Memory B cell (primary cell): ENCODE measurements at places on chromosomes 13 and 19.
A peak's percentile ranks its signal among the peaks of the same experiment; 100 is the strongest.

GRCh38 chr19:27742041-27742440, 1470.9 kb downstream of the UQCRFS1 start:
- no peak for DNase-seq

GRCh38 chr19:47179653-47180310, 49.1 kb downstream of the SAE1 start:
- no peak for DNase-seq

DNA sequence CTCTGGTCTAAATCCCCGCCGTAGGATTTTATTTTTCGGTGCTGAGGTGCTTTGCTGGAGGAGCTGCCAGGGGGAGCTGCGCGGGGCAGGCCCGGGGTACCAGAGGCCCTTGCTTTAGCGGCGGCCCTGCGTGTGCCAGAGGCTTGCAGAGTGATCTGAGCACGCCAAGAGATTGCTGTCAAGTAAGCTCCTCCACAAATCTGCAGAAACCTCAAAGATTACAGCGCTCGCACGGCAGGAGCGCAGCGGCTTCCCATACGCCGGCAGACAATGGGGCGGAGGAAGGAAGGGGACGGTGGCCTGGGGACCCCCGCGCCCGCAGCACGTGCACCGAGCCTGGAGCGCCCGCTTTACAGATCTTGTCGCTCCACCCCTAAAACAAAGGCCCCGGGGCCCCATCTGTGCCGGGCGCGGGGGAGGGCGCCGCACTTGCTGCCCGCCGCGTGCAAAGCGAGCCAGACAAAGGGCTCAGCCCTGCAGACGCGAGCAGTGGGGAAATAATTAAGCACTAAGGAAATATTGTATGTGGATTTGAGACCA, 9.1 kb upstream of the C19orf12 start:
- DNase-seq: no peak

DNA sequence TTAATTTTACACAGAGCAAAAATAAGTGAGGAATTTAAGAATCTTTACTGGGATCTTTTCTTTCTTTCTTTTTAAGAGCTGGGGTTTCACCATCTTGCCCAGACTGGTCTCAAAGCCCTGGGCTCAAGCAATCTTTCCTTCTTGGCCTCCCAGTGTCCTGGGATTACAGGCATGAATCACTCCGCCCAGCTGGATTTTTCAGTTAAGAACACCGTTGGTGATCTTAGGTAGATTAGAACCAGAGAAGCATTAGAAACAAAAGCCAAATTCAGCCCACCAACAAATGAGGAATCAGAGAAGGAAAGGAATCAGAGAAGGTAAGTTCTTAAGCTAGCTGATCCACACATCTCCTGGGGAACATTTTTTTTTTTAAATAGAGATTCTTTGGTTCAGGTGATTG, 34.2 kb downstream of the EPSTI1 start:
- no peak for DNase-seq

GRCh38 chr13:97308735-97309429, 86.7 kb downstream of the MBNL2 start:
- no peak for DNase-seq

GRCh38 chr13:33543631-33544265, 258.2 kb upstream of the STARD13 start:
- no peak for DNase-seq

GRCh38 chr13:112580211-112580610, 7.7 kb downstream of the TUBGCP3 start:
- no peak for DNase-seq

DNA sequence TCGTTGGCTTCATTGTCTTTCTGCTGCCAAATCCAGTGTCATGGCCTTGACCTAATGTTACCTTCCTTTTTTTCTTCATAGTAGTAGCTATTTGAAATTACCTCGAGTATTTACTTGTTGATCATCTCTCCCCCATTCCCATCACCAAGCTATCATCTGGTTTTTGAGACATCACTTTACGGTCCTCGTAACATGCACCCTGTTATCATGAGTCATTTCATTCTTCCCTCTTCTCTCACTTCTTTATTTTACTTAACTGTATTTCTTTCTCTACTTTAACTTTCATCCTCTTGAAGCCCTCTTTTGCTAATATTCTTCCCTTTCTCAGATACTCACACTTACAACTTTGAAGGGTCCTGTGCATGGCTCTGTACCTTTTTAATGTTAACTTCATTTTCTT, 31.8 kb downstream of the TPP2 start:
- DNase-seq: no peak

DNA sequence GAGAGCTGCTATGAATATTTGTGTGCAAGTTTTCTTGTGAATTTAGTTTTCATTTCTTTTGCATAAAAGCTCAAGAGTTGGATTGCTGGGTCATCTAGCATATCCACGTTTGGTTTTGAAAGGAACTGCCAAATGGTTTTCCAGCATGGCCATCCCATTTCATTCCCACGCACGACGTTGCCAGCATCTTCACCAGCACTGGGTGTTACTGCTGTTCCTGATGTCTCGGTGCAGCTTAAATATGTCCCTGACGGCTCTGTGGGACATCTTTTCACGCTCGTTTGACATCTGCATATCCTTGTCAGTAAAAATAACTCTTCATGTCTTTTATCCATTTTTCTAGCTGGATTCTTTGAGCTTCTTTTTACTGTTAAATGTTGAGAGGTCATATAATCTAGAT, 123.7 kb downstream of the ATP11A start:
- no peak for DNase-seq

DNA sequence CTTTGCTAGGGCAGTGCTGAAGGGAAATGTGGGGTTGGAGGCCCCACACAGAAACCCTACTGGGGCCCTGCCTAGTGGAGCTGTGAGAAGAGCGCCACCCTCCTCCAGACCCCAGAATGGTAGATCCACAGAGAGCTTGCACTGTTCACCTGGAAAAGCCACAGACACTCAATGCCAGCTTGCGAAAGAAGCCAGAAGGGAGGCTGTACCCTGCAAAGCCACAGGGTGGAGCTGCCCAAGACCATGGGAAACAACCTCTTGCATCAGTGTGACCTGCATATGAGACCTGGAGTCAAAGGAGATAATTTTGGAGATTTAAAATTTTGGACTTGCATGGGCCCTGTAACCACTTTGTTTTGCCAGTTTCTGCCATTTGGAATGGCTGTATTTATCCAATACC, 615.4 kb upstream of the MIR17HG start:
- DNase-seq: no peak

- no peak for DNase-seq
Measured at GRCh38 chr19:51179256-51179655, 37.2 kb downstream of the SIGLEC7 start.

GRCh38 chr19:58346961-58347929, 6.0 kb downstream of the A1BG start:
- peak; percentile 78 for DNase-seq

- no peak for DNase-seq
Measured at GRCh38 chr13:53357582-53357981, 329.0 kb downstream of the OLFM4 start.

DNA sequence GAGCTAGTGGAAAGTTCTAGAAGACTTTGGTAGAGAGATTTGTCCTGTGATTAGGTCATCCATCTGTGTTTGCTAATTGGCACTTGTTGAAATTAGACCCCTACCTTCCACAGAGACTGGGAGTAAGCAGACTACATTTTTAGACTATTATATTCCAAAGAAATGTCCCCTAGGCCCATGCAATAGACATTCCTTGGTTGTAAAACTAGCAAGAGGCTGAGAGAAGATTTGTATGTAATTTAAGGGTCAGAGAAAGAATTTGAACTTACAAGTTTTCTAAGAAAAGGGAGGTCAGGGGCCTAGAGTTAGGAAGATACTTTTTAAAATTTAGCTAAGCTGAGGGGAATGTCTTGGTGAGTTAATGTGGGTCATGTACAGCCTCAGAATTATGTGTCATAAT, 470.7 kb upstream of the SLITRK1 start:
- no peak for DNase-seq

GRCh38 chr19:46812977-46813838, 24.8 kb upstream of the SLC1A5 start:
- no peak for DNase-seq

GRCh38 chr13:20080377-20081164, 80.3 kb downstream of the GJA3 start:
- DNase-seq: no peak

DNA sequence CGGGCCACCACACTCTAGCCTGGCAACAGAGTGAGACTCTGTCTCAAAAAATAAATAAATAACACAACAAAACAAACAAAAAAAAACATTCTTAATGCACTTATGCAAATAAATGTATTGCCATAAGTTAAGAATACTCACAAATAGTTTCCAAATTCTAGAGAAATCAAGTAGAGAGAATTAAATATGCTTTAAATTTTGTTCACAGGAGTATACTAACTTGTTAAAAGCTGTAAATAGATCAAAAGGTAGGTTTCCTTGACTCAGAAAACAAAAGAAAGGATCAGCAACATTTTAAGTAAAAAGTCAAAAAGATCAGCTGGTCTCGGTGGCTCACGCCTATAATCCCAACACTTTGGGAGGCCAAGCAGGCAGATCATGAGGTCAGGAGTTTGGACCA, 50.5 kb upstream of the ZNF429 start:
- no peak for DNase-seq

DNA sequence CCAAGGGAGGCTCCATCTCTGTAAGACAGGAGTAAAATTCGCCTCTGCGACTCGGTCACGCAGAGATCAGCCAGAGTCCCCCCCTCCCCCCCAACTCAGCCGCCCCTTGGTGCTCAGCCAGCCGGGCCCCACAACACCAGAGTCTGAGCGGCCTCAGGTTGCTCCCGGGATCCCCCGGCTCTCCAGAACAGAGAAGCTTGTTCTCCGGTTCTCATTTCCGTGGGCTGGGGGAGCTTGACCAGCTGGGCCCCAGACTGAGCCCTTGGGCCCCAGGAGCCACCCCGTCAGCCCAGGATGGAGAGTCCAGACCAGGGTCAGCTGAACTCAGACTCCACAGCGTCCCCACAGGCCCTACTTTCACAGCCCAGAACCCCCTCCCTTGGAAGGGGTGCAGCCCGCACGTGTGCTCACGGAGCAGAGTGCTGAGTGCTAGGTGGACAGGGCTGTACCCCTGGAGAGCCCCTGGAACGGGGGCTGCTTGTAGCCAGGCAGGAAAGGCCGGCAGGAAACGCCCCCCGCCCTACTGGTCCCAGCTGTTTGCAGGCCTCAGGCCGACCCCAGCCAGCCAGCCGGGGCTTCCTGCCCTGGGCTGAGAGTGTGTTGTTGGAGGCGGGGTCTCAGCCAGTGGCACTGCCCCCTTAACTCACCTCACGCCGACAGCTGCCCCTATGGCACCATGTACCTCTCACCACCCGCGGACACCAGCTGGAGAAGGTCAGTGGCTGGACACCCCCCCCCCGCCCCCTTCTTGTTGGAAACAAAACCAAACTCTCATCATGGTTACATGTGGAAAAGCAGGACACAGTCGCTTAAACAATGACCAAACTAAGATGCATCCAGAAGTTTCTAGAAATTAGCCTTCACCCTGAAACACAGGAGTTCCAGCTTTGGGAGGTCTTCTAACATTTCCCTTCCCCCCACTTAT, 44.4 kb downstream of the COMP start:
- DNase-seq: no peak

DNA sequence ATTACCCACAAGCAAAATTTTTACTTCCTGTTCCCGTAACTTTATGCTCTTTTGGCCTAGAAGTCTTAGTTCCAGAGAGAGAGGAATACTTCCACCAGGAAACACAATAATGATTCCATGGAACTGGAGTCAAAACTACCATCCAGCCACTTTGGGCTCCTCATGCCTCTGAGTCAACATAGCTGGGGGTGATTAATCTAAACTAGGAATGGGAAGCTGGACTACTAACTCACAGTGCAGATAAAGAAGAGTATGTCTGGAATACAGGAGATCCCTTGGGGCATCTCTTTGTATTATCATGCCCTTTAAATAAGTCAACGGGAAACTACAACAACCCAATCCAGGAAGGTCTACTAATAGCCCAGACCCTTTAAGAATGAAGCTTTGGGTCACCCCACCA, 8.9 kb upstream of the ELF1 start:
- DNase-seq: no peak

GRCh38 chr13:21065686-21066085, 4.3 kb upstream of the LATS2 start:
- DNase-seq: no peak

DNA sequence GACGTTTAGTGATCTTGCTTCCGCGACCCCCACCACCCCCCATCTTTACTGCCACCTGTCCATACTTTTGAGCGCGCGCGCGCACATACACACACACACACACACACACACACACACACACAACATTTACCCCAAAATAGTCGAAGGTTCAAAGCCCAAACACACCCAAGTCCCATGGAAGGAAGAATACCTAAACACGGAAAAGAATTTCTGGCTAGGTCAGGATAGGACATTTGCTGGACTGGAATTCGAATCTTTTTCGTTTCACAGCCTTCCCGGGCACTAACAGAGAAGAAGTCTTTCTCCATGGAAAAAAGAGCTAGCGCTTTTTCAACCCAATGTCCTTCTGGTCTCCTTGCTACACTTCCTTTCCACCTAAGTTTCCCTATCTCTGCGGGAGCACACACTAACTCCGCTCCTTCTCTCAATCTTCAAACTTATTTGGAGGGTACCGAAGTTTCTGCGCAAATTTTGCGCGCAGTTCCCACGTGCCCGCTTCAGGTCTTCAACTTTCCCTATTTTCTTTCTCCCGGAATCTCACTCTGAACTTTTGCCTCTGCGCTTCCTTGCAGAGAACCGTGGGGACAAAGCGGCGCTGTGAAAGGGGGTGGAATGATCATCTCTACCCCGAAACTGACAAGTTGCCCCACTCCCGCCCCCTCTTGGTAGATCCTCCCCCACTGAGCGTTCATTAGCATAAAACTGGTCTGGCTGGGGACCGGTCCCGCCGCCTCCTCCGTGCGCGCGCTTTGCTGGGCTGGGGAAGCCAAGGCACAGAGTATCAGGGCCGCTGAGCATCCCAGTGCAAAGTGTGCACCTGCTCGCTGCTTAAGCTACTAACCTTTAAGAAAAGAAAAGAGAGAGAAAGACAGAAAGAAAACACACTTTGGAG, 2.7 kb downstream of the DACH1 start:
- DNase-seq: no peak

GRCh38 chr13:77737583-77738200, 40.2 kb downstream of the SLAIN1 start:
- no peak for DNase-seq

DNA sequence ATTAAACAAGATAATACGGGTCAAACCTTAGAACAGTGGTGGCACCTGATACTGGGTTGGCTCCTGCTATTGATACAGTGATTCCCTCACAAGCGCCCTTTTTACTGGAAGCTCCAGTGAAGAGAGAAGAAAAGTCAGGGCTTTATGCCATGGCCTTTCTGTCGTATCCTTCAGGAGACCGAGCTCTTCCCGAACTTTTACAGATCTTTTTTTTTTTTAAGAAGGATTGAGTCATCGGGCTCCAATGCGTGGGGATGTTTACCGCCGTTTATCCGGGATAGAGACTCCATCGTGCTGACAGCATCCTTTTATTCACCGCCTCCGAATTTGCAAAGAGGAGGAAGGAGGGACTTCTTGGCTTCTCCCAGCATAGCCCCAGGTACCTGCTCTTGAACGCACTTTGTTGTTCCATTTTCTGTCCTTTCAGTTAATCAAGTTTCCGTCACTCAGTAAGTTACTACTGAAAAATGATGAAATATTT, 574 bp downstream of the ZNF227 start:
- no peak for DNase-seq

GRCh38 chr13:95300625-95301182, 547 bp downstream of the ABCC4 start:
- peak; percentile 9 for DNase-seq
